ENCODE measurements at places on chromosomes 2 and 18. TPM values are rescaled to one million over a fixed set of nuclear protein-coding genes. Genes with fewer than 3 reads are reported as not detected.

Gene RPS27A
- total RNA-seq = 788 TPM

Gene CRYGC
- not detected for total RNA-seq

Gene TIMM21
- 23.8 TPM for total RNA-seq

Gene PTMA
- 2,208 TPM for total RNA-seq

Gene PAIP2B
- 1.9 TPM for total RNA-seq

Gene MFSD6
- 42.3 TPM for total RNA-seq

Gene AMER3
- not detected for total RNA-seq

DNA sequence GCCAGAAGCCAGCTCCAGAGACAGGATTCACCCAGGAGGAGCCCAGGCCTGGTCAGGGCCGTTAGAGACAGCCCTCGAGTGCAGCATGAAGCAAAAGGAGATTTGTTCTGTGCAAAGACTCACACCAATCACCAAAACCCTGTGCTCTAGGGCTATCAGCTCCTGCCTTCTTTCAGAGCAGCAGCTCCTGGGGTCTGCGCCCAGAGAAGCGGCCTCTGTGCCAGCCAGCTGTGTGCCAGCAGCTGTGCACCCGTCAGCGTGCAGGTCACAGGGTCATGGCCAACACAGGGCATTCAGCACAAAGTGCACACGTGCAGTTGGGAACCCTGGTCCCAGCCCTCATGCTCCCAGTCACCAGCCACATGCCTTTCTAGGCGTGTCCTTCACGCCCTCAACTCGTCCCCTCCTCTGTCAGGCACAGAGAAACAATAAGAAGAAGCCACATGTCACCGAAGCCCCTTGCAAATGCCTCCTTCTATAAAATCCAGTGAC lies 49.3 kb downstream of the ZNF516 start:
- no peak for DNase-seq

DNA sequence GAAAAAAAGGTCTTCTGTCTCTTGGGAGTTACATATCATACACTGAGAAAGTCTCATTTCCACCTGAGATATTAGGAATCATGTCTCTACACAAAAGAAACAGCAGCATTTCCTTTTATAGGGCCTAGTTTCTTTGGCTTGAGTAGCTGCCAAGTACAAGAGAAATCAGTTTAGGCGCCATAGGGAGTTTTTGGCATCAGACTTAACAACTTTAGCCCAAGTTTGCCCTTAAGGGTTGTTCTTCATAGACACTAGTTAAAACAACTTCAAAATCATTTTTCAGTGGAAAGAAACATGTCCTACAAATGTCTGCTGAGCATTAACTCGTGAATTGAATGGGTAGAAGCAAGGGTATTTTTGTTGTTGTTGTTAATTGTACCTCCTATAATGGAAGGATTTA lies 587.0 kb upstream of the DSEL start:
- no peak for DNase-seq

GRCh38 chr2:239346676-239347075 lies 54.1 kb downstream of the HDAC4 start:
- DNase-seq = no peak

- DNase-seq = no peak
Measured at GRCh38 chr18:79916128-79916494, 35.3 kb downstream of the SLC66A2 start.

- DNase-seq = no peak
Measured at GRCh38 chr18:4203568-4204437, 251.3 kb downstream of the DLGAP1 start.

DNA sequence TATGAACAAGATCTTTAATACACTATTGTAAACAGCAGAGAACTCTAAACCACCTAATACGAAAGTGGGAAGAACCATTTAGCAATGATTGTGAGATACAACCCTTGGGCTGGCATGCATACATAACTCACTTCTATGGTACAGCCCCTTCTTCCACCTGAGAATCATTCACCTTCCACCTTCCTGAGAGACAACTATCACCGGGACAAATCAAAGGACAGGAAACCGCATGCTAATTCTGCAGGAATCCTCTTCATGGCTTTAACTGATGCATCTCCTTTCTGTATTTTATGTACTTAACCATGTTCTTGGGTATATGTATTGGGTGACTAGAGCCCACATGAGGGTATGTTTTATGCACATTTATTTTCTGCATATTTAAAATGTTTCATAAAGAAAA lies 123.2 kb downstream of the TRABD2A start:
- no peak for DNase-seq

DNA sequence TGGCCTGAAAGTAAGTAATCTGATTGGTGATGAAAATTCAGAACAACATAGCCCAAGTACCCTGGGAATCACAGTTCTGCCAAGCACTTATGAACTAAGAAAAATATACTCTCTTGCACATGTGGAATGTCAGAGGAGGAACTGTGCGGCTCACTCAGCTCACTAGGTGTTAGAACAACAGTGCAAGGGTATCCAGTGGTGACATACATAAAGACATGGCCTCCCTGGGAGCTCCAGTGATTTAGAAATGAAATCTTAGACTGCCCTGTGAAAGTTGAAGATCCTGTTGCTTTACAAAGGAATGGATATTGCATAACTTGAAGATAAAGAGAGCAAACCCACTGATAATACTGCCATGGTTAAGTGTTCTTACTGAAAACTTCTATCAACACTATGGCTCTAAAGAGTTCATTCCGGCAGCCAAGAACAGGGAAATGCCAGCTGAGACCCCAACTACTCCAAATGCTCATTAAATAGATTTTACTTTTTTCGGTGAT lies 246.2 kb downstream of the ARHGAP15 start:
- no peak for DNase-seq

GRCh38 chr18:2894131-2894840 lies 47.5 kb downstream of the EMILIN2 start:
- DNase-seq = no peak

Measured in activated CD4-positive, alpha-beta T cell treated with anti-CD3 and anti-CD28 coated beads, Interleukin-2, amount 10 ng/mL, durations not matched to agents 7 days and 5 days (primary cell).